ENCODE measurements at places on chromosomes 16 and 17.

DNA sequence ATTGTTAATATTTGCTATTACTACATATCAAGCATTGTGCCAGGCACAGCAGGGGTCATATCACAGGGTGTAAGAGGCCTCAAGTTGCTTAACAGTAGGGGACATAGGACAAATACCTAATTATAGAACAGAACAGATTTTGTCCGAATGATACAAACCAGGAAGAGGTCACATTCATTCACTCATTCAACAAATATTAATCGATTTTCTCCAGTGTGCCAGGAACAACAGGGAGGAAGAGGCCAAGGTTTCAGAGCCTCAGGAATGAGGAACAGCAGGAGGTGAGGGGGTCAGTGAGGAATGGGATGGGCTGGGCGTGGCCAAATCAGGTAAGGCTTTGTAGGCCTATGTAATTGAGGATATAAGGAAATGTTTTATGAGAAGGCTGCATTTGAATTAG is 11.2 kb upstream of the CHST4 start:
- DNase-seq, result peak; percentile 39

- DNase-seq, result peak; percentile 66
Measured at GRCh38 chr16:80527297-80527696, 13.5 kb upstream of the DYNLRB2 start.

- DNase-seq, result no peak
Measured at GRCh38 chr16:58451945-58452401, 48.0 kb upstream of the NDRG4 start.

GRCh38 chr16:64391063-64391600 is 730.7 kb downstream of the CDH11 start:
- no peak for DNase-seq

DNA sequence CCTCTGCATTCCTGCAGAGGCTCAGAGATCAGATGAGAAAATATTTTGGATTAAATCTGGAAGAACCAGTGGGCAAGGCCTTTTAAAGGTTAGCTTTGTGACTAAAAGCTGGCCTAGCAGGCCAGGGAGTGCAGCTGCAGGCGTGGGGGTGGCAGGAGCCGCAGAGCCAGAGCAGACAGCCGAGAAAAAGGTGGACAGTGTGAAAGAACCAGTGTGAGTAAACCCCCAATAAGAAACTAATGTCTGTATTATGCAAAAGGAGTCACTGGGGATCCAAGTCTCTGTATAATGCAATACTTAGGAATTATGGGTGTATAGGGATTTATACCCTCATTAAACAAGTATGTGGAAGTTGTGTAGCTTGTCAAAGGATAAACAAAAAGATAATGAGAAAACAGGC is 21.4 kb upstream of the SPACA3 start:
- no peak for DNase-seq

DNA sequence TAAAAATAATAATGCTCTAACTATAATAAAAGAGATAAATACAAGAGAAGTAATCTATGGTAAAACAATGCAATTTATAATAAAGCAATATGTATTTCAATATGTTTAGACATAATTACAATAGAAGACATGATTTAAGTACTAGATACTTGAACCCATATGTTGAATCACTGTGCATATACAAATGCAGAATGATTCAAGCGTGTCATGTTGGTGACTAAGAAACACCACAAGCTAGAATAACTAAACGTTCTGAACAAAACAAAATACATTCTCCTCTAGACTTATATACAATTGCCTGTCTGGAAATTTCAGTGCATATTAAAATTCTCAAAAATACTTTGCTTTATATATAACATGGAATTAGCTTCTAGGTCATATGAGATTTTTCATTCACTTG is 11.2 kb downstream of the TADA2A start:
- DNase-seq, result no peak

DNA sequence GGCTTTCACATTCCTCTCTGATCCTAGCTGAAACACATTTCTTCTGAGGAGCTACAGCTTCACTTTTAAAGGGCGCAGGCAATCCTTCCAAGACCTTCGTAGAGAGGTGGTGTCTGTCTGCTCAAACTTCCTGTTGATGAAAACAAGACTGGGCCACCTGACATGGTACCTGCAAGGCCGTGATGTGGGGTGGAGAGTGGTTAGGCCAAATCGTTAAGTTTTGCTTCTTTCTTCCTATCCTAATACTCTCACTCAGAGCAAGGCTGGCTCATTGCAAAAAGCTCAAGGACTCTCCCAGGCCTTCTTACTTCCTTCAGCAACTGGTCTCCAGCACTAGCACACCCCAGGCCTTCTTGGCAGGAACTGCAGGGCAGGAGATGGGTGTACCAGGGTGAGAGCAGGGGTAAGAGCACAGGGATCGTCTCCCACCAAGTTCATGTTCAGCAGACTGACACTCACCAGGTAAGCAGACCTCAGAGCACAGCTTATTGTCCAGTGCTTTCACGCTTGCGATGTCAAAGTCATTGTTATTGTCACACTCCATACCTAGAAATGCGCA is 10.9 kb upstream of the FOXJ1 start:
- no peak for DNase-seq

DNA sequence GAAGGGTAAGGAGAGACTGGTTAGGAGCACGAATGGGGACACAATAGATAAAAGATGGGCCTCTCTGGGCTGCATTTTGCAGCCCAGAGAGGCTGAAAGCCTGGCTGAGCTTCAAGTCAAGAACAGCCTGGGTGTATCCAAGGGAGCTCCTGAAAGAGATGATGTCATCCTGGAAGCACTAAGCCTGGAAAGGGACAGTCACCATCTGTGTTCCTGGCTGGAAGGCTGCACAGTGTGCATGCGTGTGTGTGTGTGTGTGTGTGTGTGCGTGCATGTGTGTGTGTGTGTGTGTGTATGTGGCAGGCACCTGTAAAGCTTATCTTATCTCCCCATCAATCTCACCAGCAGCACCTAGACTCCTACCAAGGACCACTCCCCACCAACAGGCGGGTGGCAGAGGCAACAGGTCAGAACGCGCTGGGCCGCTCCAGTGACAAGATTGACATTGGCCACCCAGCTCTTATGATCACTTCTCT is 44.1 kb downstream of the COG7 start:
- peak; percentile 61 for DNase-seq

GRCh38 chr17:17346428-17347233 is 43.5 kb downstream of the NT5M start:
- DNase-seq, result no peak

- DNase-seq, result no peak
Measured at GRCh38 chr16:30342751-30343490, 12.2 kb downstream of the CD2BP2 start.

- DNase-seq, result peak; percentile 93
Measured at GRCh38 chr16:53611179-53611696, 92.4 kb downstream of the RPGRIP1L start.

DNA sequence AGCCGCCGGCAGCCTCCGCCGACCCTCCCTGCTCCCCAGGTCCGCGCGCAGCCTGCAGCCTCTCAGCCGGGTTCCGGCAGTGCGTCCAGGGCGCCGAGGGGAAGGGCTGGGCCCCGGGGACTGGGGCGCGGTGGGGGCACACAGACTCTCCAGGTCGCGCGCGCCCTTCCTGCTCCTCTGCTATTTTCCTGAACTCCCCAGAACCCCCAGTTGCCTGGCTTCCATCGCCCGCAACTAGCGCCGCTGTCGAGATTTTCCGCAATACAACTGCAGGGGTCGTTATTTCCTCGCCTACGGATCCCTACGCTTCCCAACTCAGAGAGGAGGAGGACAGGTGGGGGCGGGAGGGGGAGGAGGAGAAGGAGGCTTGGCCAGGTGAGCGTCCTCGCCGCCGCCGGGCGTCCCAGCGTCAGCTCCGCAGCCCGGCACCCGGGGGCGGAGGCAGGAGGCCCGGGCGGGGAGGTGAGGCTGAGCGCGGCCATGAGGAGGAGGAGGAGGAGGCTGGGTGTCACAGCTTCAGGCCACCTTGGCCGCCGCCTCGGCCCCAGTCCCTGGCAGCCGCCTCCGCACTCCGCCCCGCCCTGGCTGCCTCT is at the start of gene CA10:
Gene CA10 (minus strand): TSS at position 265 of the 593 bp plus-strand sequence.
- peak; percentile 83 for DNase-seq

- no peak for DNase-seq
Measured at GRCh38 chr16:27242868-27243590, 25.5 kb downstream of the NSMCE1 start.

DNA sequence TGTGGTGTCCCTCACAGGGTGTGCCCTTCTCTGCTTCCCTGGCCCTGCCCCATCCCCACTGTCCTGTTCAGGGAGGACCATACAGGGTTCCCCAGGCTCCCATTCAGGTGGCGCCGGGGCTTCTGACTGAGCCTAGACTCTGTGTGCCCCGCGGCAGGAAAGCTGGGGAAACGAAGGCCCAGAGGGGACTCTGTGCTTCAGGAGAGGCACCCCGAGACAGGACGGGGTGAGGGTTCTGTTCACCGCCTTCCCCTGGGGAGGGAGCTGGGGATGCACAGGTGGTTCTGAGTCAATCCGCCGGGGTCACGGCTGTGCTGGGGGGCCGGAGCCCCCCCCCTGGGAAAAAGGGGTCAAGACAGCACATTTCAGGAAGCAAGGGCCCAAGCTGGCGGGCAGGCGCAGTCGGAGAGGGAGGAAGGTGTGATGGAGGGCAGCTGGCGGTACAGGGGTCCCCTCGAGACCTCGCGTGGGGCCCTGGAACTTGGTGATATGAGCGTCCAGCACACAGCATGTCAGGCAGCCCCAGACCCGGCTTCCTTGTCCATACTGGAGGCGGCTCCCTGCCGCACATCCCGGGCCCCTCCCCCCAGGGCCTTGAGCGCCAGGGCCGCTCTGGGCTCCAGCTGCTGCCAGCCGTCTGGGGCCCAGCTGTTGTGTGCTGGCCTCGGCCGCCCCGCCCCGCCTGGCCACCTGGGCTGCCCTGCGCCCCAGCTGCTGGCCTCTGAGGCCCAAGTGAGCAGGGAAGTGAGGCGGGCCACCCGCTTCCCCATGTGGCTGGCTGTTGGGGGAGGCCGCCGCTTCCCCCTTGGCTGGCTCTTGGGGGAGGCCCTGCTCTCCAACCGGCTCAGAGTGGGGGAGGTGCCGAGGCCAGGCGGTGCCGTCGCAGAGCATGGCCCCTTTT is 5.6 kb upstream of the NOTUM start:
- DNase-seq, result peak; percentile 65

DNA sequence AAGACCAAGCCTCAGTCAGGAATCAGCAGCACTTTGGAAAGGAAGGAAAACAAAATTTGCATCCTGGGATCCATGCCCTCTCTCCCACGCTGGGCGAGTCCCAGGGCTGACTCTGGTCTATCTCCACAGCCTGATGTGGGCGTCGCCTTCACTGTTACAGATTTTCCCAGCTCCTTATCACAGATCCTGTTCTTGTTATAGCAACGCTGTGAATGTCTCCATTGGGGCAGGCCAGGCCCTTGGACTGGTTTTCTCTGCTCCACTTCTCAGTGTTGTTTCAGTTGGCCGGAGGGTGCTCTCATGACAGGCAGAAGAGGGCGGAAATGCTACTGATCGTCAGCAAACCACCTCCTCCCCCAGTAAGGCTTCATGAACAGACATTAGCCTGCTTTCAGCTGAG is 127.9 kb upstream of the CDH11 start:
- DNase-seq, result peak; percentile 78

- DNase-seq, result no peak
Measured at GRCh38 chr16:4142268-4142667, 26.0 kb upstream of the ADCY9 start.

- peak; percentile 84 for DNase-seq
Measured at GRCh38 chr17:10183931-10184930, 14.2 kb downstream of the GAS7 start.

DNA sequence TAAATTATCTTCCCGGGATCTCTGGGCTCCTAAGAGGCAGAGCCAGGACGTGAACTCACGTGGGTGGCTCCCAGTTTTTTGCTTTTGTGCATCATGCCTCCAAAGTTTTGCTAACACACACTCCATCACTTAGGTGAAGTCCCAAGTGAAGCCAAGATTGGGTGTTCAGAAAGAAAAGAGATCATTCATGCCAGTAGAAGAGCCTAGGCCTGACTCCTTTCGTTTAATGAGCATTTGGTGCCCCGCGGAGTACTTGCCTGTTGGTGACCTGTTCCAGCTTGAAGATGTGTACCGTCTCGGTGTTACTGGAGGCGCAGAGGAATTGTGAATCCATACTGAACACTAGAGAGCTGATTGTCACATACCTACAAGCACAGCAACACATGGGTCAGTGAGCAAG is 24.1 kb downstream of the WIPI1 start:
- no peak for DNase-seq

DNA sequence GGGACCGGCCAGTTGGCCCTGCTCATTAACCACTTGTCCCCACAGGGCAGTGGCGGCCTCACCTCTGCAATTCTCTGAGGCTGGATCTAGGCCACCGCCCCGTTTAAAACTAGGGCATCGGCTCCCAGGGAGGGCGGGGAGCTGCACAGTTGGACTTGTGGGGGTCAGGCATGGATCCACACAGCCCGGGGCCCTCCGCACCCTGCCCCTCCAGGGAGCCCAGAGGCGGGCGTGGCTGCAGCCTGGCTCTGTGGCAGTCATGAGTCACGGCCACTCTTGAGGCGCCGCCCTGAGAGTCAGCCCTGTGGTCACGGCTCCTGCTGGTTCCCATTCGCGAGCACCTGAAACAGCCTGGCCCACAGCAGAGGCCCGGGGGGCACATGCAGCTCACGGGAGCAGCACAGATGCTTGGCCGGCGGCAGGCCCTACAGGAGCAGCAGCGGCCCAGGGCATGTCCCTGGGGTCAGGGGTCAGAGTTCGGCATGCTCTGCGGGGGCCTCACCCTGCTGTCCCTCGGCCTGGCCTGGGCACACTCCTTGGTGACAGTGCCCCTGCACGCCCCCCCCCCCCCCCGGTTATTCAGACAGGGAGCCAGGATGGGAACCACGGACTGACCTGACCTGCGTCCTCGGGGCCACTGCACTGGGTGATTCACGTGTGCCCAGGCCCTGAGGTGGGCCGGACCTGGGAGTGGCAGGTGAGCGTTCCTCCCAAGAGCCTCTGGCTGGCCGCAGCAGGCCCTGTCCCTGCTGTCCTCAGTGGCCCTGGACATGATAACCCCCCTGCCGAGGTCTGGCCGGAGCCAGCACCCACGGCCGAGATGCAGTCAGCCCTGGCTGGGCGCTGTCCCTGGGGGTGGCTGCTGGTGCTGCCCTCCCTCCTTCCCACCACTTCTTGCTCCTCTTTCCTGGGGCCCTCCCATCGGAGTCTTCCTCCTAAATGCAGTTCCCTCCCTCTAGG is 8.2 kb downstream of the CAPN15 start:
- DNase-seq, result no peak

- DNase-seq, result peak; percentile 70
Measured at GRCh38 chr16:27639561-27640276, 89.8 kb downstream of the KATNIP start.

DNA sequence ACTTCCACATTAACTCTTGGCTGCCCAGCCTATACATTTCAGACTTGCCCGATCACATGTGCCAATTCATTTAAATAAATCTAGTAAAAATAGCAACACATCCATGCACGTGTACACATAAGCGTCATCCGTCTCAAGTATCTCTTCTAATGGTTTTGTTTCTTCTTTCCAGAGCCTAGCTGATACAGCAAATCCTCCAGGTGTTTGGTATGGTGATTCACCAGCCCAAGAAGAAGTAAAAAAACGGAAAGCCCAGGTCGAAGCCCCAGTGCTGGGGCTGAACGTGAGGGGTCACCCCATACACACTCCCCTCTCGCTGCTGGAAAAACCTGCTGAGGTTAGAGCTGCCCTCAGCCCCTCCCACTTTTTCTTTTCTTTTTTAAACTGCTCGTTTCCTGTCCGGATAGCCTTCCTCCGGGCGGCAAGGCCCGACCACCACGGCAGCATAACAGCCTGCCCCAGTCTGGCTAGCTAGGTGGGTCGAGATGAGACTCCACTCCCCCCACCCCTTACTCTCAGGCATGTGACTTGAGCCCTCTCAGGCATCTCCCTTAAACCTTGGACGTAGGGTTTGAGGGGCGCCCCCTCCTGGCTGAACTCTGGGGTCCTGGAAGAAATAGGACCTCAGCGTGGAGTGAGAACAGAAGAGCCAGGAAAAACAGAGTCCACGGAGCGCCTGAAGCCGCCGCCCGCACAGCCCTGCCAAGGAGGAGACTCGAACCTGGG is 13.9 kb upstream of the OR1F1 start:
- peak; percentile 95 for DNase-seq

Data from mesendoderm (in vitro differentiated cells).